Gastroesophageal sphincter (tissue), 4 donors: ENCODE measurements at places on chromosomes 12 and 14. TPM values are rescaled to one million over a fixed set of nuclear protein-coding genes. Genes with fewer than 3 reads are reported as not detected.

Gene LRP1-AS
- total RNA-seq = not detected

Gene GPR135
- total RNA-seq = 4.4 TPM

Gene SMIM41
- total RNA-seq = 4.0 TPM

Gene PEBP1
- total RNA-seq = 294 TPM

Gene DAZAP2
- 337 TPM for total RNA-seq

Gene C1S
- 853 TPM for total RNA-seq

Gene CISTR
- total RNA-seq = not detected

Gene CLEC1B
- total RNA-seq = not detected
